ENCODE measurements at places on chromosomes 16 and 17. TPM values are rescaled to one million over a fixed set of nuclear protein-coding genes. Genes with fewer than 3 reads are reported as not detected.

DNA sequence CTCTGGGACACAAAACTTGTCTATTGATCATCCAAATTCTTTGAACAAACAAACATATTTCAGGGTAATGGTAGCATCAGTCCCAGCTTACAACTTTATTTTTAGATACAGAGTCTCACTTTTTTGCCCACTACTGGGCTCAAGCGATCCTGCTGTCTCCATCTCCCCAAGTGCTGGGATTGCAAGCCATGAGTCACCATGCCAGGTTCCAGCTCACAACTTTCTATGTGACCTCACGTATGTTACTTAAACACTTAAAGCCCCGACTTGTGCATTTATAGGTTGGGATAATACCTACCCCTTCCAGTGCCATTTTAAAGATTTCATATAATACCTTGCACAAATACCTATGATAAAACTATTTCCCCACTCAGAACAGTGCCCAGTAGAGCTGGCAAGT lies 42.0 kb upstream of the KSR1 start:
- no peak overlapping the region for H3K4me3 ChIP-seq
- H3K4me1 ChIP-seq: no peaks in the 10 kb centered on the region
- DNase-seq: no peak
- H3K27me3 ChIP-seq: no peaks in the 10 kb centered on the region

Gene GP1BA
- total RNA-seq: not detected

- H3K4me3 ChIP-seq: no peak overlapping the region
- no peak overlapping the region for H3K27ac ChIP-seq
- H3K36me3 ChIP-seq: peaks cover 69% of the 10 kb centered on the region
- DNase-seq: no peak
- no peaks in the 10 kb centered on the region for H3K27me3 ChIP-seq
- no peaks in the 10 kb centered on the region for H3K4me1 ChIP-seq
These were observed 16.2 kb downstream of the ZNF276 start for GRCh38 chr16:89737341-89738071.

GRCh38 chr17:37358830-37359681 lies 16.7 kb upstream of the C17orf78 start:
- peak overlapping the region; percentile 93 for H3K4me3 ChIP-seq
- H3K4me1 ChIP-seq: peaks cover 25% of the 10 kb centered on the region
- no peaks in the 10 kb centered on the region for H3K27me3 ChIP-seq
- H3K36me3 ChIP-seq: no peaks in the 10 kb centered on the region

DNA sequence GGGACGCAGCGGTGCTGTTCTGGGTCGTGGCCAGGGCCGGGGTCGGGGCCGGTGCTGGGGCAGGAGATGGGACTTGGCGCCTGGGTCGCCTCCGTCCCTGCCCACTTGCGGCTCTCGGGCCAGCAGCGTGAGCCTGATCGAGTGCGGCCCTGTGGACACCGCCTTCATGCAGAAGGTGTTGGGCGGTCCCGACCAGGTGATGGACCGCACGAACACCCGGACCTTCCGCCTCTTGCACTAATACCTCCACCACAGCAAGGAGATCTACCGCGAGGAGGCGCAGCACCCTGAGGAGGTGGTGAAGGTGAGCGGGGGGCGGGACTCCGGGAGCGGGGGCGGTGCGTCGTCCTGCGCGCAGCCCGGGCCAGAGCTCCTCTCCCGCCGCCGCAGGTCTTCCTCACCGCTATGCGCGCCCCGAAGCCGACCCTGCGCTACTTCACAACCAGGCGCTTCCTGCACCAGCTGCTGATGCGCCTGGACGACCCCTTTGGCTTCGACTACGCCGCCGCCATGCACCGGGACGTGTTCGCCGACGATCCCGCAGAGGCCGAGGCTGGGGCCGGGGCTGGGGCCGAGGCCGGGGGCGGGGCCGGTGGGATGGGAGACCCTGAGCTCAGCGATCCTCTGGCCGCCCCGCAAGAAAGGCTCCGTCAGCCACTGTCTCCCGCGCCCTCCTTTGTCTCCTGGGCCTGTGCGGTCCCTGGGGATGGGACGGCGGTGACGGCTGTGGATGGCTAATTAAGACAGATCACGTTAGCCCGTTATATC lies 4.5 kb upstream of the HSD17B1 start:
- no peaks in the 10 kb centered on the region for H3K36me3 ChIP-seq
- DNase-seq: no peak
- no peaks in the 10 kb centered on the region for H3K27me3 ChIP-seq

- H3K4me1 ChIP-seq: peaks cover 14% of the 10 kb centered on the region
- peaks cover 38% of the 10 kb centered on the region for H3K27me3 ChIP-seq
These were observed at the start of gene CDH1 for GRCh38 chr16:68737046-68737729. Gene CDH1, plus strand, starts transcription at chr16:68737292. Its CDS starts 124 bp downstream, at chr16:68737416.

Gene FOXN1
- not detected for total RNA-seq

Gene YBX2
- 1.2 TPM for total RNA-seq

Measured in sigmoid colon (tissue), 7 donors.